Left cardiac atrium (tissue), 4 donors: ENCODE measurements at places on chromosomes 13 and 19. TPM values are rescaled to one million over a fixed set of nuclear protein-coding genes. Genes with fewer than 3 reads are reported as not detected.

DNA sequence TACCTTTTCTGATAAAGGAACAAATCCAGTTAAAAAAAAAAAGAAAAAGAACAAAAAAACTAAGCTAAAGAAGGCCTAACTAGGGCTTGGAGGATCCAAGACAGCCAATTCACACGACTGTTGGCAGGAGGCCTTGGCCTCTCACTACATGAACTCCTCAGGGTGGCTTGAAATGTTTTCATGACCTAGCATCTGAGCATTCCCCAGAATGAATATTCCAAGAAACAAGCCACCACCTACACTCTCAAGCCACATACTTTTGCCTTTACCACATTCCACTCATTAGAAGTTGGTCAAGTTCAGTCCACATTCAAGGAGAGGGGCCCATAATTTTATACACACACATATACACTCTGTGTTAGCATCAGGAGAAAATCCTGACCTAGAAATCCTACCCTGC lies 97.6 kb upstream of the SIAH3 start:
- DNase-seq = no peak

DNA sequence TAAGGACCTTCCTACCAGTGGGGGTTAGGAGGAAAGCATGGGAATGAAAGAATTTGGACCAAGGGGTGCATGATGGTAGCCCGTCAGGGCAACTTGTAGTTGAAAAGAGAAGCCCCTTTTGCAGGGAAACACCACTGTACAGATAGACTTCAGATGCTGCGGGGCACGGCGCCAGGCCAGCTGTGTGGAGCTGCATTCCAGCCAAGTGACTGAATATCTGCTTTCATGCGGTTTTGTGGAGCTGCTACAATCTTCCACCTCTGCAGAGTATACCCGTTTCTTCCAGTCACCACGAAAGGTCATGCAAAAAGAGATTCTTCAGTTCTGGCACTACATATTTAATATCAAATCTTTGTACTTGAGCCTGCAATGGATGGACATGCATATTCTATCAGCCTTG lies 104.7 kb downstream of the RGCC start:
- peak; percentile 45 for DNase-seq

DNA sequence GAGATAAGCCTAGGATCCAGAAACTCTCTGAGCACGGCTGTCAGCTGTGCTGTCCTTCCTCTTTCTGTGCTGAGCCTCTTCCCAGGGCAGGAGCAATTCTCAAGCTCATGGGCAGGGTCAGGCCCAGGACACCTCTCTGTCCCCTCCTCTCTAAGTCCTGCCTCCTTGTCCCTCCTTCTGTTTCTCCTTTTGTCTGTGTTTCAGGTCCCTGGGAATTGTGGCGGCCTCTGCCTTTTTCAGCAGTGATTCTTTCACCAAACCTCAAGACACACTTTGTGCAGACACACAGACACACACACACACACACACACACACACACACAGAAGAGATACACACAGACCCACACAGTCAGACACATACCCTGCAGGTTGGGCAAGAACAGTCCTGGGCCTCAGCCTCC lies at the start of gene PSG1:
TSS of gene PSG1 (minus strand) at position 101 of the 400 bp plus-strand sequence. CDS start 132 bp downstream, outside the sequence.
- DNase-seq = no peak

The F10 gene
- total RNA-seq = 17.5 TPM
